ENCODE measurements at places on chromosomes 6 and 20. TPM values are rescaled to one million over a fixed set of nuclear protein-coding genes. Genes with fewer than 3 reads are reported as not detected.

The CTAGE9 gene
- polyA plus RNA-seq: not detected

The CRISP3 gene
- polyA plus RNA-seq: not detected

The MYB gene
- 0.10 TPM for polyA plus RNA-seq

The KHDC1L gene
- polyA plus RNA-seq: not detected

The TP53TG5 gene
- polyA plus RNA-seq: 0.55 TPM

The SAPCD1 gene
- polyA plus RNA-seq: 1.3 TPM

The SLC18B1 gene
- polyA plus RNA-seq: 5.8 TPM

The SEL1L2 gene
- not detected for polyA plus RNA-seq

The CST2 gene
- 1.6 TPM for polyA plus RNA-seq

The RBM38 gene
- 1.3 TPM for polyA plus RNA-seq

The TGM3 gene
- polyA plus RNA-seq: 0.25 TPM

The PNLDC1 gene
- polyA plus RNA-seq: not detected

The PLN gene
- 0.49 TPM for polyA plus RNA-seq

The FERMT1 gene
- 2.1 TPM for polyA plus RNA-seq

The BMP5 gene
- polyA plus RNA-seq: not detected

The TMEM14B gene
- polyA plus RNA-seq: 158 TPM

The LRRN4 gene
- polyA plus RNA-seq: not detected

The STAU1 gene
- 78.2 TPM for polyA plus RNA-seq

The RBBP8NL gene
- polyA plus RNA-seq: not detected

The CST4 gene
- polyA plus RNA-seq: not detected

The RRAGD gene
- not detected for polyA plus RNA-seq

The TMC2 gene
- polyA plus RNA-seq: not detected

The SYNDIG1 gene
- 1.6 TPM for polyA plus RNA-seq

The C2 gene
- 1.4 TPM for polyA plus RNA-seq

The PAQR8 gene
- 2.5 TPM for polyA plus RNA-seq

The MPIG6B gene
- not detected for polyA plus RNA-seq

The SRMS gene
- not detected for polyA plus RNA-seq

The ATP6V1G2 gene
- polyA plus RNA-seq: 2.8 TPM

The OXT gene
- 0.70 TPM for polyA plus RNA-seq

The UQCC2 gene
- polyA plus RNA-seq: 134 TPM

The DNAH8 gene
- not detected for polyA plus RNA-seq

The DEFB124 gene
- polyA plus RNA-seq: not detected

The SMLR1 gene
- polyA plus RNA-seq: not detected

The CNR1 gene
- not detected for polyA plus RNA-seq

The NOX3 gene
- not detected for polyA plus RNA-seq

The PTK7 gene
- 113 TPM for polyA plus RNA-seq

The FARS2 gene
- 14.7 TPM for polyA plus RNA-seq

The VPS16 gene
- 23.0 TPM for polyA plus RNA-seq

The NKX2-4 gene
- polyA plus RNA-seq: not detected

The TRIM15 gene
- polyA plus RNA-seq: not detected
